Kidney tubule cell (primary cell): ENCODE measurements at places on chromosomes 5 and 9.

GRCh38 chr5:55914971-55915370 lies 63.8 kb downstream of the IL31RA start:
- DNase-seq: no peak

DNA sequence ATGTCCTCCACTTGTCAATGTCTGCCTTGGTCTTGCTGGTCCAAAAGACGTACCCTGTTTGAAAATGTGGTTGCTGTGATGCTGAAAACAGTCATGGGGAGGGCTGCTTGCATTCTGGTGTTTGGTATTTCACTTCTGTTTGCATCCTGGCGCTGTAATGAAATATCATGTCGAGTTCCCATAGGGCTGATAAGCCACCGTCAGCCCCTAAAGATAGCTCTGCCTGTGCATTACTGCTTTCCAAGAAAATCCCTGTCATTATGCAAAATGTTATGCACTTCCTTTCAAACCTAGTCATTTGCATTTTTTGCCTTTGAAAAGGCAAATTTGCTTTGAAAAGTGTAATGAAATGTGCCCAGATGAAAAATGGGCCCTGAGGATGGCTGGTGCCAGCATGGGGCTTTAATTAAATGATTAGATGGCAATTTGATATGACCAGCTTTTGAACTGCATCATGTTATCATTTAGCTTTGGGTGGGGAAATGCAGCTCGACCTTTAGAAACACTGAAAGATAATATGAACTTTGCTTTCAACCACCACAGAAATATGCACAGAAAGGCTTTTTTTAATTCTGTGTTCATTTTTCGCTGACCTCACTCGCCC lies 374.4 kb upstream of the SGCD start:
- DNase-seq: no peak

GRCh38 chr9:101022704-101023103 lies 5.8 kb upstream of the PLPPR1 start:
- DNase-seq: no peak

DNA sequence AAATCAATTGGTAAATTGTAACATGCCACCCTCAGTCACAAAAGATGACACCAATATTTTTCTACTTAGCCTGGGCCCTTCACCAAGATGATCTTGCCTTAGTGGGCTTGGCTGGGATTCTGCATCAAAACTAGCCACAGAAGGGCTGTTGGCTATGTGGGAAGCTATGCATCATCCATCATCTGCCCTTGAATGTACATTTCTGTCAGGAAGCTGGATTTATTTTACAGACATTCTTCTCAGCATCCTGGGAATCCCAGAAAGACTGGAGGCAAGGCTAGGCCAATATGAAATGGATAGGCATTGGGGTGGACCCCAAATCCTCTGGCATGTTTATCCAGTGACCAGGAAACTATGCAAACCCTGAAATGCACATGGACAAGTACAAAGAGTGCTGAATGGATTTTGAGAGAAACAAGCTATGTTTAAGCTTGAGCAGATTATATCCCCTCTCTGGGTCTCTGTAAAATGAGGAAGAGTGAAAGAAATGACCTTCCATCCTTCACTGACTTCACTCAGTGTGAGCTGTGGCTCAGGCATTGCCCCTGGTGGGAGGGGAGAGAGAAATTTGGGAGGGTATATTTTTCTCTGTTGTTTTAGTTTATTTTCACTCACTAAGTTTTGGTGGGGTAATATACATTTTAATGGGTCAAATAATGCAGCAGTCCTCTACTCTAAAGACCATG lies 283.6 kb downstream of the EBF1 start:
- DNase-seq: no peak

DNA sequence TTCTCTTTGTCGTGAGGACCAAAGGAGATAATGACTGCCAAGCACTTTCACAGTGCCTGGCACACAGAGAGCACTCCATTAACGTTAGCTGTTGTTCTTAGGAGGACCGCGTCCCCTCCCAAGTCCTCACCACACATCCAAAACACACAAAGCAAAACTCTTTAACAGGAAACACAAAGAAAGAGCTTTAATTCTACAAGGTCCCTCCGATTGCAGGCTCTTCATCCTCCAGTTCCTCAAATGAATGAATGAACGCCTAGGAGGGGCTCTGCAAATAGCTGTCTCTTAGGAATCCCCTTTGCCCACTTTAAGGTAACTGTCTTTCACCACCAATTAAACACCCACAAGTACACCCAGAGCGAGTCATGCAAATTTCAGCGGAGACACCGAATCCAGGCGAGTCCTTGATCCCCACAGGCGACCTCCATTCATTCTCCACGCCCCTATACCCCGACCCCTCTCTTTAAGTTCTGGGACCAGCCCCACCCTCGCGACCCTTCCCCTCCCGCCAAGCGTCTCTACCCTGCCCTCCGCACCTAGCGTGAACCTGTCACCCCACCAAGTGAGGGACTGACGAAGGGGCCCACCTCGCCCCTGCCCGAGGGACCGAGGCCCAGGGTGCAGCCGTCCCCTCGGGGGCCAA lies 644 bp downstream of the TSC1 start:
- peak; percentile 2 for DNase-seq

GRCh38 chr5:7364226-7364875 lies 31.6 kb upstream of the ADCY2 start:
- no peak for DNase-seq

DNA sequence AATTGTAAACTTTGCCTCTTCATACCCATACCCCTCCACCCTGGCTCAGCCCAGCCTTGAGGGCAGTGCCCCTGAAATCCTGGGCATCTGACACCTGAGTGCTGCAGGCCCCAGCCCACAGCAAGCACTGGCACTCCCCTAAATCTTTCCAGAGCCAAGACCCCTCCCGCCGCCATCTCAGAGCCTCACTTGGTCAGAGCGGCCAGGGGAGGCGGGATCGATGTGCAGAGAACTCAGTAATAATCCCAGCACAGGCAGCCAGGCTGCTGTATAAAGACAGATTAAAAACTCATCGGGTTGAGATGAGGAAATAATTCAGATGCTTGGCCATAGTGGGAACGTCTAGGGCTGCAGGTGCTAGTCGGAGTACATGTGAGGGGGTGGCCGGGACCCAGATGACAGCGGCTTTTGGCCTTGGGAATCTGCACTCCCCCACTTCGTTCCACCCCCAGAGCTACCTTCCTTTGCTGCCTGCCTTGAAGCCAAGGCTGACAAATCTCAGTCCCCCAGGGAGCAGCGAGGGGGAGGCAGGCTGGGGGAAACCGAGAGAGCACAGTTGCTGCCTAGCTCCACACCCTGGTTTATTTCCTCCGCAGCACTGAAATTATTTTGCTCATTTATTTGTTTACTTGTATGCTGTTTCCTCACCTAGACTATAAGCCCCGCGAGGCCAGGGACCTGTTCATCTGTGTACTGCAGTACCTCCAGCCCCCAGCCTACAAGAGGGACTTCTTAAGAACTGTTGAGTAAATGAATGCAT lies 19.5 kb upstream of the ARAP3 start:
- no peak for DNase-seq

DNA sequence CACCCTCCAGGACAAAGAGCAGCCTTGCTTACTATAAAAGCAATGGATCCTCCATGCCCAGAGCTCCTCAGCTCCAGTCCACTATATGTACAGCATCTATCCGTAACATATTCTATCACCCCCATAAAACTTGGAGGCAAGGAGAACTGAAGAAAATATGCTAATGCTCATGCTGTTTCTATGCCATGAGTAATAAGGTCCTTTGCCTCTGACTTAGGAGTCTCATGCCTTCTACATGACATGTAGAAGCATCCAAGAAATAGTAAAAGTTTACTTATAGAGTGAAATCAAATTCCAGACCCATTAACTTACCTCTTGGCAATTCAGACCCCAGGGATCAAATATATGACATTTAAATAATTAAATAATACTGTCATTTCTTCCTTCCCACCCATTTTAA lies 33.7 kb downstream of the SSBP2 start:
- DNase-seq: no peak

DNA sequence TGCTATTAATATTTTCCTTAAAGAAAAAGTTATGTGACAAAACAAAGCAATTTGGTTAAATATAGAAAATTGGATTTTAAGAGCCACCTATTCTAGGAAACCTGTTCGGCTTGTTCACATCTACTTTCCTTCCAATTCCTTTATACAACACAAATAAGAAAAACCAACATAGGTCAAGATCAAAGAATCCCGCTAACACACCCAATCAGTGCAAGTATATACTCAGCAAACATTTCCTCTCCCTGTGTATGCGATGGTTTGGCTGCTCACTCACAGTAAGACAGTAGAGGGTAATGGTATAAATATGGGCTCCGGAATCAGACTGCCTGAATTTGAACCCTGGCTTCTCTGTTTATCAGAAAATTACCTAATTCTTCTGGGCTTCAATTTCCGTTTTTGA lies 757.5 kb upstream of the ZNF608 start:
- no peak for DNase-seq

DNA sequence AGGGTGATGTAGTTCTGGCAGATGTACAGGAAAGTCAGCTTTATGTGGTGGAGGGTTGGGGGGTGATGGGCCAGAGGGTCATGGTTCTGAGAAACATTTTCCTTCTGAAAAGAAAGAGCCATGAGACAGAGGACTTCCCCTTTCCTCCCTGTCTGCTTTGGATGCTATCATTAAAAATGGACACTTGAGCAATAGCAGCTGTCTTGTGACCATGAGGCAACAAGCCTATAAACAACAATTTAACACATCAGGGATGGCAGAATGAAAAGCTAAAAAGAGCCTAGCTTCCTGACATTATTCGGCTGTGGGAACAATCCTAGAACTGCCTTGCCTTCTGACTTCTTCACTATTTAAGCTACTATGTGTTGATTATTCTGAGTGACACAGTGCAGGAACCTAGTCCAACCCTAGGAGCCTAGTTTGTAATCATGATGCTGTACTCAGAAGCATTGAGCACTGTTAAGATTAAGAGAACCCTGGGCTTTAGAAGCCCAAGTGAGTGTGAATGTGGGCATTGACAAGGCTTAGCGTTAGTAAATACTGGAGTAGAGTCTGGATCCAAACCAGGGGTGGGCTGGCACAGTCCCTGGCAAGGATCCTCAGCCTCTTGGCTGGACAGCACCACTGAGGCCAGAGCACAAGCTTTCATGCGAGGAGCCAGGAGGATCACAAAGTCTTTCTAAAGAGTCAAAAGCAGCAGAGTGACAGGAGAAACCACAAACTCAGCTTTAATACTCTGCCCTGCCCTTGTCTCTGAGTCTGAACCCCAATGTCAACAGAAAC lies 178.5 kb upstream of the EGFLAM start:
- DNase-seq: no peak

GRCh38 chr9:84170521-84171141 lies 169.9 kb downstream of the SLC28A3 start:
- DNase-seq: peak; percentile 97

GRCh38 chr5:67013719-67014118 lies 182.9 kb downstream of the CD180 start:
- DNase-seq: no peak

GRCh38 chr9:122020398-122020797 lies 72.7 kb downstream of the TTLL11 start:
- DNase-seq: no peak

DNA sequence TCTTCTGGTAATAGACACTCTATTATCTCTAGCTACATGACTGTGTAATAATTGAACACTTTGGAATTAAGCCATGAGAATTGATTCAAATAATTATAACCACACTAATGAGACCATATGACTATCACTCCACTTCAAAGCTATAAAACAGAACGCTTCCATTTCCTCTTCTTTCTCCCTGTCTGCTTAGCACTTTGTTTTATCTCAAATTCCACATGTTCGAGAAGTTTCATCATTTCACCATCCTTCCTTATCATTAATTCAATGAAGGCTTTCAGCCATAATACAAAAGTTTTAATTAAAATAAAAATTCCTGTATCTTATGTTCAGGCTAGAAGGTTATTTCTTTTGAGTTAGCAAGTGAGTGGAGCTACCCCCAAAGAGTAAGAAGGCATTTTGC lies 7.4 kb upstream of the DCTN4 start:
- no peak for DNase-seq

DNA sequence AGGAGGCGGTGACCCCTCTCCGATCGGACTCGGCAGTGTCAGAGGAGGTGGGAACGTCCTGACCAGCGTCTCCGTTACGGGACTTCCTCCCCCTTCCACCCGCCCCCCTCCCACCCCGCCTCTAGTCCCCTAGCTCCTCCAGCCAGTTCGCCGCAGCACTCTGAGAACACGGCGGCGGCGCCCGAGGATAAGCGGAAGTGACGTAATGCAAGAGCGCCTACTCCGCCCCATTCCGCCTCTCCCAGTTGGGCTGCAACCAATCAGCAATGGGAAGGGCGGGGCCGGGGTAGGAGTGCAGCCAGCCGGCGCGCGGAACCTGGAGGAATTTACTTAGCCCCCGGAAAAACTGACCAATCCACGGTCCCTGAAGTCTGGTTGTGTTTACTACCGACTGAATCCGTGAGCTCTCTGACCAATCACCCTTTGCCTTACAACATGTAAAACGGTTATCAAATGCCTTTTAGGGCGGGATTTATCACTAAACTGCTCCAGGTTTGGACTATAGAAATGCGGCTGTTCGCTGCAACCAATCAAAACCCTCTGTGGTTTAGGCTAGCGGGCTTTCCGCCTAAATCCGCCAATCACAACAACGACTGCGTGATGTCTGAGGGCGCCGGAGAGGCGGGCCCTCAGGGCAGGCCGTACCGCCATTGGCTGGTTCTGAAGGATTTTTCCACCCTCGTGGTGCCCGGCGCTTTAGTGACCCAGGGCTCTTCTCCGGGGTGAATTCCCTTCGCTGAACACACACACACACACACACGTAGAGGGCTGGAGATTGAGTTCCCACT lies at the start of gene ZBTB5:
Gene ZBTB5, minus strand, starts transcription at position 202 of the 788 bp plus-strand sequence. CDS start 22,899 bp downstream, outside the sequence.
- DNase-seq: peak; percentile 100
